ENCODE measurements at places on chromosomes 7 and 10.
A peak's percentile ranks its signal among the peaks of the same experiment; 100 is the strongest.

DNA sequence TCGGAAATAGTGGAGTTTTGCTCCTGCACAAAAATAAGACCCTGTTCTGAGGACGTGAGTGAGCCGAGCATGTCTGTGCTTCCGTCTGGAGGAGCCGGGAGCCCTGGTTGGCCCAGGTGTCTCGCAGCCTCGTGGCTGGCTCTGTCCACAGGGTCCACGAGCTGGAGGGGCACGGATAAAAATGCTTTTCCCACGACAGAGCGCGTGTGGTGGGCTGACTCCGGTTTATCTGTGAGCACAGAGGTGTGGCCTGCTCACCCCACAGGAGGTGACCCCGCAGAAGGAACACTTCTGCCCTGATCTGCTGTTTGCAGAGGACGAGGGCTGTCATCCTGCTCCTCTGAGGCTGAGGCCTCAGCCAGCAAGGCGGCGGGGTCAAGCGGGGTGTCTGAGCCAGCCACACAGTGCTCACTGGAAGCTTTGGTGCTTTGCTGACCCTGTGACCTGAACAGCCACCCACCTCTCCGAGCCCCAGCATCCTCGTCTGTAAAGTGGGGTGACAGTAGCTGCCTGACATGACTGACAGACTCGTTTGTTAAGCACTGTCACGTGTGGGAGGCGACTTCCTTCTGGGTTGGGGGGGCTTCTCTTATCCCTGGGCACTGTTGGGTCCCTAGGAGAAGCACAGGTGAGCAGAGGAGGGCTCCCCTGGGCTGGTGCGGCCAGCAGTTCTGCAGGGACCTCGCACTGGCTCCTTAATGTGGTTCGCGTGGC lies 162.5 kb downstream of the DNAJB6 start:
- no peak for DNase-seq

DNA sequence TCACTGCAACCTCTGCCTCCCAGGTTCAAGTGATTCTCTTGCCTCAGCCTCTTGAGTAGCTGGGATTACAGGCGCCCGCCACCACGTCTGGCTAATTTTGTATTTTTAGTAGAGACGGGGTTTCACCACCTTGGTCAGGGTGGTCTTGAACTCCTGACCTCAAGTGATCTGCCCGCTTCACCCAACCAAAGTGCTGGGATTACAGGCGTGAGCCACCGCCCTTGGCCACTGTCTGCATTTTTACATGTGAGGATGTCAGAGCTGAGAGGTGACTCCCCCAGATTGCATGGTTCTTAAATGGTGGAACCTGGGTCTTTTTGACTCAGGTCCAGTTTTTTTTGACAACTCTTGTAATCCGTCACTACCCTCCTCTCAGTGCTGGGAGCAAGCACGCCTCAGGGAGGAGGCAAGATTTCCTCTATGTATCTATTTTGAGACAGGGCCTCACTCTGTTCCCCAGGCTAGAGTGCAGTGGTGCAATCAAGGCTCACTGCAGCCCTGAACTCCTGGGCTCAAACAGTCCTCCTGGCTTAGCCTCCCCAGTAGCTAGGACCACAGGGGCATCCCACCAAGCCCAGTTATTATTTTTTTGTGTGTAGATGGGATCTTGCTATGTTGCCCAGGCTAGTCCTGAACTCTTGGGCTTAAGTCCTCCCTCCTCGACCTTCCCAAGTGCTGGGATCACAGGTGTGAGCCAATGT lies 1.2 kb upstream of the SRRT start:
- DNase-seq, result no peak

GRCh38 chr10:62183857-62184795 lies 84.5 kb downstream of the RTKN2 start:
- DNase-seq, result no peak

GRCh38 chr10:97365761-97366351 lies 31.3 kb upstream of the FRAT2 start:
- no peak for DNase-seq

GRCh38 chr7:91957823-91958222 lies 17.2 kb downstream of the AKAP9 start:
- peak; percentile 25 for DNase-seq

- DNase-seq, result no peak
Observed at GRCh38 chr10:37700886-37701780, 156.3 kb downstream of the ZNF248 start.

- DNase-seq, result no peak
Observed at GRCh38 chr7:24140001-24140400, 144.0 kb upstream of the NPY start.

- peak; percentile 94 for DNase-seq
Observed at GRCh38 chr7:151249034-151249731, 689 bp upstream of the SMARCD3 start.

DNA sequence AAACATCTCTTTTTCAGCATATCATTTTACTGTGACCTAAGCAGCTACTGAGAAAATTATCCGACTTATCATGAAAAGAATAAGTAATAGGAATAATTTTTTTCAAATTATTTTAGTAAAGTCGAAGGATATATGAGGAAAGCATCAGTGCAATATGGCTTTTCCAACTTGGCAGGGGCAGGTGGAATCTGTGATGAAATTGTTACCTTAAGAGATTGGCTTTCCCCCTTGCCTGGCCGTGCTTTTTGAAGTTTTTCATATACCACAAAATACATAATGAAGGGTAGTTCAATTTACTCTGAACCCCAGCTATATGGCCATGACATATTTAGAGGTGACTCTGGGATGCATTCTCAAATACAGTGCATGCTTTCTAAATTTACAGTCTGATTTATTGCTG lies 87.2 kb upstream of the MKX start:
- DNase-seq, result no peak

DNA sequence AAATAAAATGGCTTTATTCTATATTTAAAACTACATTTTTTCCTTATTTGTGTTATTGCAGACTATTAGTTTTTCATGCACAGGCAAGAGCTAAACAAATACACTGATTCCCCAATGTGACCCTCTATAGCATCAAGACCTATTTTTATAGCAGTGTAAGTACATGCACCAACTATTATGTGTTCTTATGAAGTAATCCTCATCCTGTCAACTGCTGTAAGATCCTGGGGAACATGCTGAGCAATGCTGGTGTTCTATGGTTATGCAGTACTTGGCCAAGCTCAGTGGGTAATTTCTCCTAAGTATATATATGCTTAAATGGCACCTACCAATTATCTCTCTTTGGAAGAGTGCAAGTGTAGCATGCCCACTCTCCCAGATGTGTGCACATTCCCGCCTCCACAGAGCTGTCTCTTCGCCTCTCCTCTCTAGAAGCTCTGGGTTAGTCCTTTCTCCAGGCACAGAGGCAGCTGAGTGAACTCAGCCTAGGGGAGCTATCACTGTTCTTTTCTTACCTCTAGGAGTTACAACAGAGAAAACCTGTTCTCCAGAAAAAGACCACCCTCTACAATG lies 428.8 kb downstream of the KCNMA1 start:
- DNase-seq, result no peak

DNA sequence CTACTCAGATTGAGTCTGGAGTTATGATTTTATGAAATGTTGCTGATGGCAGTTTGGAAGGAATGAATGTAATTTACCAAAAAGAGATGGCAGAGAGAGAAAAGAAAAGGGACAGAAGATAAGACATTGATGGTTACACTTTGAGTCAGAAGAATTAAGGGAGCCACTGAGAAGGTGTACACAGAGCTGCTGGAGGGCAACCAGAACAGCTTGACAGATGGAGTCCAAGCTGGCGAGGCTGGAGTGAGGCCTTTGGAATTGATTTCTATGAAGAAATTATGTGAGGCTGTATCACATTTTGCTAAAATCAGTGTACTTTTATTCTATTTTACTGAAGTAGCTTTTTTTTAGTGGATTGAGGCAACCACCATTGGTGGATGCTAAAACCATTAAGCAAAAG lies 740.5 kb downstream of the REEP3 start:
- DNase-seq, result no peak

GRCh38 chr7:36051501-36051900 lies 101.6 kb upstream of the EEPD1 start:
- DNase-seq, result no peak

DNA sequence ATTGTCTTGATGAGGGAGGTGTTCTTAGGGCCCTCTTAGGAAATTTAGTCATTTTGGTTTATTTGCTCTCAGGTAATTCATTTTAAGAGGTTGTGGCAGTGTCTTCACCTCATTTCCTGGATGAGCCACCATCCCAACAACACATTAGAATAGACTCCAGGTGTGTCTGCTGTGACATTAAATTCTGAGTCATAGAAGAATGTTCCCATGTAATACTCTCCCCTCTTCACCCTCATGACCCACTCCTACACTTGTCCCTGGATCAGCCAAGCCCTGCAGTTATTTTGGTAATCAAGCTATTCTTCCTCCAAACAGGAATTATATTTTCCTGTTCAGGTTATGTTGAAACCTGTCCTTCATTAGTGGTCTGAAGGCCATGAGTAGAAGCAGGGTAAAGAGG lies 944.1 kb downstream of the SORCS3 start:
- no peak for DNase-seq

GRCh38 chr10:35056133-35056532 lies 34.0 kb downstream of the CUL2 start:
- no peak for DNase-seq

- peak; percentile 40 for DNase-seq
Observed at GRCh38 chr10:23439961-23440889, 1.4 kb downstream of the OTUD1 start.

DNA sequence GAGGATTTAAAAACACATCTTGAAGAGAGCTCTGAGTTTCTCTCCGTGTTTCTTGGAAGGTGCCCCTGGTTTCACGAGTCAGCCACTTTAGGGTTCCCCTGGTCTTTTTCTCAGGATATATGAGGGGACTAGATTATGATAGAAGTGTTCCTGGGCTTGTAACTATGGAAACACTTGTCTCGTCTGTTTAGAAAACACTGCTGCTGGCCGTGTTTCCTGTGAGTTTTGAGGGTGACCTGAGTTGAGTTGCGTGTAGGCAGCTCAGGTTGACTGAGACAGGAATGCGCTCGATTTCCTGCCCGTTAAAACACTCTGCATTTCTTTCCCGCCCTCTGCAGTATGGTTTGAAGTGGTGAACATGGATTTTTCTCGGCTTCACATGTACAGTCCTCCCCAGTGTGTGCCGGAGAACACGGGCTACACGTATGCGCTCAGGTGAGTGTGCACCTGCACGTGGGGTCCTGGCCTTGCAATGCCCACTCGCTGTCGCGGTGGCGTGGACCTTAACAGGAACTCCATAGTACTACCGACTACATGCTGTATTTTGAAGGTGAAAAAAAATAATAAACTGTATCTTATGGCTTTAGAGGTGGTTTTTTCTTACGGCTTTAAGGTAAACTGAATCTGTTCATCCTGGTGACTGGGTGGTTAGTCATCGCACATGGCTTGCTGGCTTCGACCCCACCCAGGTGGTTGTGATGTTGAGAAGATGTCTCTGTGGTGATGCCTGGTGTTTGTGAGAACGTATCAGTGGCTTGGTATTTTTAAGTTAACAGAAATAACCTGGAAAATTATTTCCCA lies at the start of gene SUN1:
Gene SUN1, plus strand, starts transcription at position 310 of the 801 bp plus-strand sequence. Its CDS starts 49 bp downstream, at position 359.
- peak; percentile 46 for DNase-seq

- no peak for DNase-seq
Observed at GRCh38 chr7:158120316-158120715, 467.3 kb downstream of the PTPRN2 start.

- no peak for DNase-seq
Observed at GRCh38 chr7:92624298-92624996, 34.3 kb upstream of the FAM133B start.

- DNase-seq, result no peak
Observed at GRCh38 chr7:31052841-31053601, 913 bp downstream of the ADCYAP1R1 start.

- DNase-seq, result no peak
Observed at GRCh38 chr7:68458010-68458908, 1140.0 kb upstream of the AUTS2 start.

GRCh38 chr10:25815236-25815635 lies 118.8 kb upstream of the MYO3A start:
- no peak for DNase-seq

- DNase-seq, result no peak
Observed at GRCh38 chr7:78716876-78717275, 736.6 kb downstream of the MAGI2 start.

DNA sequence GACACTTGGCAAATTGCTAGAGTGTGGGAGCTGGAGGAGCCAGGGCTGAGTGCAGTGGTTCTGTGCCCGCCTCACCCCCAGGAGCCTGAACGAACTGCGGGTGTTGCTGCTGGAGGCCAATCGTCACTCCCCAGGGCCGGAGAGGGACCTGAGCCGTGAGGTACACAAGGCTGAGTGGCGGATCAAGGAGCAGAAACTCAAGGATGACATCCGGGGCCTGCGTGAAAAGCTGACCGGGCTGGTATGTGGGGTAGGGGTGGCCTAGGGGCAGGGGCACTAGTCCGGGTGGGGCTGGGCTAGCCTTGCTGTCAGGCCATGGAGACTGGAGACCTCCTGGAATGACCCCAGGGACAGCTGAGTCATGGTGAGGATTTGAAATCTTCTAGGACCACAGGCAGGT lies 56.7 kb upstream of the GTF2IRD1 start:
- DNase-seq, result no peak

DNA sequence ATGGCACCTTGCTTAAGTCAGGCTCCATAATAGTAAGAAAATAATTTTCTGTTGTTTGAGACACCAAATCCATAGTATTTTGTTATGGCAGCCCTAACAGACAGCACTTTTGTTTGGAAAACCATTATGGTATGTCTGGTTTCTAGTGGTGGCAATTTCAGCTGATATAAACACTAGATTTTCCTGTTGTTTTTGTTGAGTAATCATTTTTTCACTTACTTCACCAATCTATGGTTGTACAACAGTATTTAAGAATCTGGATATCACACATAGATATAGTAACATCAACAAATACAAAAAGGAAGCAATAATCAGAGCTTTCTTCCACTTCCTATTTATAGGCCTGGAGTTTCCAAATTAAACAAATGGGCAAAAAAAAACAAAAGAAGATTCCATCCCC lies 725.8 kb upstream of the POM121L12 start:
- DNase-seq, result no peak

GRCh38 chr7:73828107-73828803 lies 2.5 kb upstream of the CLDN4 start:
- peak; percentile 39 for DNase-seq

- no peak for DNase-seq
Observed at GRCh38 chr10:128001363-128001745, 94.5 kb downstream of the PTPRE start.

GRCh38 chr7:26468625-26469024 lies 177.0 kb downstream of the SNX10 start:
- DNase-seq, result no peak

DNA sequence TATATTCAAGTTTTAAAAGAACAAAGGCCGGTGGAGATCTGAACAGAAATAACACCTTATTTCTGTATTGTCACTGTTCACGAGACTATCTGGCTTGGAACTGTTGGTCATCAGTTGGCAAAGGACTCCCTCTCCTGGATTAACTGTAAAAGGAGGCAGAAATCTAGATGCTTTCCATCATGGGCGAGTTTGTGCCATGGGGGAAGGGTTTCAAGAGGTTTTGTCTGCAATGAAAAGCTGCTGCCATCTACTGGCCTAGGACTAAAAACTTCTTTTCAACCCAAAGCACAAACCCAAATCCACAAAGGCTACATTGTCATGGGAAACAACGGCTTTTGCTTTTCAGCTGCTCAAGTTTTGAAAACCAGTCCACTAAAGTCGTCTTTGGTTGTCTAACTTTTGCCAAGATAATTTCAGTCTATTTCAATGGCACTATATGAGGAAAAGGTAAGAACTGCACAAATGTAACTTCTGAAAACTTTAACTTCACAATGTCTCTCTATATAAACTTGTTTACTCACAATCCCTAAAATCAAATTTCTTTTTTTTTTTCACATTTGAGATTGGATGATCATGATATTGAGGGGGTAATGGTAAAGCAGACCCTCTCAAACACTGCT lies 196.8 kb downstream of the SKAP2 start:
- peak; percentile 96 for DNase-seq
